ENCODE measurements at places on chromosomes 6 and 20. TPM values are rescaled to one million over a fixed set of nuclear protein-coding genes. Genes with fewer than 3 reads are reported as not detected.

The KCNQ5 gene
- 6.2 TPM for total RNA-seq

The VPS52 gene
- 71.8 TPM for total RNA-seq

The HCK gene
- not detected for total RNA-seq

The FLRT3 gene
- not detected for total RNA-seq

The ETV7 gene
- 5.2 TPM for total RNA-seq

The OR2B6 gene
- total RNA-seq: not detected

The BMP5 gene
- total RNA-seq: not detected

The NDRG3 gene
- 31.0 TPM for total RNA-seq

The CEP85L gene
- total RNA-seq: 55.4 TPM

The BANF2 gene
- total RNA-seq: not detected

The TMEM170B gene
- 1.2 TPM for total RNA-seq

The PGBD1 gene
- 1.1 TPM for total RNA-seq

The DLL1 gene
- 1.0 TPM for total RNA-seq

The ESR1 gene
- total RNA-seq: 5.7 TPM

The ARMH2 gene
- 2.6 TPM for total RNA-seq

The SYCP2 gene
- total RNA-seq: 4.8 TPM

The FAXC gene
- not detected for total RNA-seq

The VTA1 gene
- 38.4 TPM for total RNA-seq

The GLP1R gene
- total RNA-seq: not detected

The FOXP4 gene
- 12.5 TPM for total RNA-seq

The TPX2 gene
- 107 TPM for total RNA-seq

The PBOV1 gene
- total RNA-seq: not detected

The NRN1 gene
- 15.4 TPM for total RNA-seq

The CCDC167 gene
- 43.0 TPM for total RNA-seq

The PLN gene
- not detected for total RNA-seq

The SERPINB6 gene
- 19.0 TPM for total RNA-seq

The PHACTR3 gene
- total RNA-seq: not detected

The KIF25 gene
- total RNA-seq: not detected

The TBPL1 gene
- total RNA-seq: 27.0 TPM

The CDH4 gene
- 0.07 TPM for total RNA-seq

The CFB gene
- not detected for total RNA-seq

The SYCP2L gene
- not detected for total RNA-seq

The TMEM30A gene
- 61.8 TPM for total RNA-seq

The FAM83B gene
- not detected for total RNA-seq

The TMEM200A gene
- total RNA-seq: 3.6 TPM

The XKR7 gene
- 0.03 TPM for total RNA-seq

The DSP gene
- 0.15 TPM for total RNA-seq

The OOEP gene
- total RNA-seq: not detected

The SLC17A2 gene
- total RNA-seq: not detected
